ENCODE measurements at places on chromosomes 7 and 10.

- DNase-seq: no peak
Measured at GRCh38 chr10:50432211-50433009, 181.1 kb upstream of the ASAH2 start.

- no peak for DNase-seq
Measured at GRCh38 chr7:66668677-66669076, 40.0 kb downstream of the KCTD7 start.

- DNase-seq: no peak
Measured at GRCh38 chr10:127612-128432, 7.4 kb upstream of the ZMYND11 start.

DNA sequence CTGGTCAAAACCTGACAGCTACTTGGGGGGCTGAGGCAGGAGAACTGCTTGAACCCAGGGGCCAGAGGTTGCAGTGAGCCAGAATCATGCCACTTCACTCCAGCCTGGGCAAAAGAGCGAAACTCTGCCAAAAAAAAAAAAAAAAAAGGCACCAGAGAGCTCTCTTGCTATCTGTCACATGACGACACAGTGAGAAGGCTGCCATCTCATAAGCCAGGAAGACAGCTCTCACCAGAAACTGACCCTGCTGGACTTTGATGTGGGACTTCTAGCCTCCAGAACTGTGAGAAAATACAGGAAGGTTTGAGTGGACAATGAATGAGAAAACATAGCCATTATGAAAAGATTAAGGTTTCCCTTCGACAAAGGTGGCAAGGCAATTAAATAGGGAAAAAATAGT lies 51.1 kb upstream of the KCNIP2 start:
- no peak for DNase-seq

GRCh38 chr7:35553519-35553918 lies 141.4 kb downstream of the HERPUD2 start:
- DNase-seq: no peak

- DNase-seq: no peak
Measured at GRCh38 chr7:75868153-75868552, 10.7 kb upstream of the RHBDD2 start.

GRCh38 chr7:144830024-144830785 lies 5.6 kb downstream of the TPK1 start:
- no peak for DNase-seq

- DNase-seq: no peak
Measured at GRCh38 chr10:52639652-52640051, 132.9 kb downstream of the MBL2 start.

DNA sequence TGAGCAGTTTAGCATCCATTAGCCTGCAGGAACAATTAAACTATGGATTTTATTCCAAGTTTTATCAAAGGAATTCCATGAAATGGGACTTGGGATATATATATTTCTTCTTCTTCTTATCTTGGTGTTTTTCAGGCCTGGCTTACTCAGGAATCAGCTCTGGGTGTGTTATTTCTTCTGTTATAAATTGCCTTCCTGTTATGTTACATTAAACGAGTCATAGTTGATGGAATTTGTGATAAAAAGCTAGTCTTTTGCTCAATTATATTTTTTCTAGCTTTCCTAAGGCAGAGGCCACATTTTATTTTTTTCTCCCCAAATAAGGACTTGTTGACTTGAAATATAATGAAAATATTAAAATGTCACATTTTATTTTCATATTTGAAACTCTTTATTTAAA lies 141.3 kb downstream of the EPC1 start:
- no peak for DNase-seq

- DNase-seq: no peak
Measured at GRCh38 chr10:114313139-114313538, 74.1 kb downstream of the VWA2 start.
